ENCODE measurements at places on chromosomes 6 and 20. TPM values are rescaled to one million over a fixed set of nuclear protein-coding genes. Genes with fewer than 3 reads are reported as not detected.

Gene FERMT1
- total RNA-seq: 3.0 TPM

Gene SRF
- total RNA-seq: 12.7 TPM

Gene ZNF391
- 3.1 TPM for total RNA-seq

Gene ERVFRD-1
- total RNA-seq: not detected

Gene AKAP7
- total RNA-seq: 57.6 TPM

Gene VSTM2L
- 5.3 TPM for total RNA-seq

Gene PHACTR3
- total RNA-seq: 0.52 TPM

Gene TMEM74B
- not detected for total RNA-seq

Gene MUCL3
- total RNA-seq: under 0.01 TPM

Gene HLA-DQA1
- total RNA-seq: 10.4 TPM

Gene RIPPLY2
- total RNA-seq: not detected

Gene HSPA1L
- 1.0 TPM for total RNA-seq

Gene TRIM31
- total RNA-seq: 0.26 TPM

Gene ADGRB3
- under 0.01 TPM for total RNA-seq

Gene AIG1
- total RNA-seq: 11.9 TPM

Gene CALHM6
- 1.3 TPM for total RNA-seq

Gene MYBL2
- total RNA-seq: 3.0 TPM

Gene MOG
- total RNA-seq: not detected

Gene MOCS1
- 21.1 TPM for total RNA-seq

Gene C6orf15
- total RNA-seq: not detected

Gene IFNGR1
- total RNA-seq: 36.6 TPM
